NCI-H1105 treated with DMSO at 0.1 percent for 48 hours (cell line): ENCODE measurements at places on chromosomes 16 and 17.

DNA sequence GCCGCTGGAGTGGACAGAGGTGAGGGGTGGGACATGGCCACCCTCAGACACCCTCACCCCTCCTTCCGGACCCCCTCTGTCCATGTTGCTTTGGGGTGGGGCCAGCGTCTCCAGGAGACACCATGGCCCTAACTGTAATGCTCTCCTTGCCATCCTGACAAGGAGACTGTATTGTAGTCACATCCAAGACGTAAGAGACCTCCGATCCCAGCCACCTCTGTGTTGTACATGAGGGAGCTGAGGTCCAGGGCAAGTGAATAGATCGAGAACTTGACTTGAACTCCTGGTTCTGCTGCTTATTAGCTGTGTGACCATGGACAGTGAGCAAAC, 30.2 kb downstream of the POLR3E start:
- no peak for DNase-seq

GRCh38 chr16:19450186-19450585, 32.5 kb downstream of the TMC5 start:
- DNase-seq = no peak

- no peak for DNase-seq
These were observed 9.4 kb downstream of the MPP3 start for GRCh38 chr17:43823350-43824084.

GRCh38 chr17:66715745-66716156, 119.2 kb upstream of the CACNG5 start:
- peak; percentile 79 for DNase-seq

DNA sequence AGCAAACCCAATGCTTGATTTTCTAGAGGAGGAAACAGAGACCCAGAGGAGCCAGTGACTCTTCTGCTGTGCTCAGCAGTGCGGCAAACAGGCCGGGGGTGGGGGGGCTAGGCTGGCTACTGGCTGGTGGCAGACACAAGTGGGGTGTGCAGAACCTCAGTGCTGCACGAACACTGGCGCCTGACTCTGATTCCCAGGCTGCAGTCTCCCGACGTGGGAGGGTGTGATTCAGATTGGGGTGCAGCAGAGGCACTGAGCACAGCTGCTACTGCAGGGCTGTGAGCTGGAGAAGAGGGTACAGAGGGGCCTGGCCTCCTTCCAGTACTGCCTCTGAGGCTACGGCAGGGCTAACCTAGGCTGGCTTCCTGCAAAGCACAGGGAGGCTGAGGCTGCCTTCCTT, 8.1 kb downstream of the RPL19 start:
- no peak for DNase-seq

DNA sequence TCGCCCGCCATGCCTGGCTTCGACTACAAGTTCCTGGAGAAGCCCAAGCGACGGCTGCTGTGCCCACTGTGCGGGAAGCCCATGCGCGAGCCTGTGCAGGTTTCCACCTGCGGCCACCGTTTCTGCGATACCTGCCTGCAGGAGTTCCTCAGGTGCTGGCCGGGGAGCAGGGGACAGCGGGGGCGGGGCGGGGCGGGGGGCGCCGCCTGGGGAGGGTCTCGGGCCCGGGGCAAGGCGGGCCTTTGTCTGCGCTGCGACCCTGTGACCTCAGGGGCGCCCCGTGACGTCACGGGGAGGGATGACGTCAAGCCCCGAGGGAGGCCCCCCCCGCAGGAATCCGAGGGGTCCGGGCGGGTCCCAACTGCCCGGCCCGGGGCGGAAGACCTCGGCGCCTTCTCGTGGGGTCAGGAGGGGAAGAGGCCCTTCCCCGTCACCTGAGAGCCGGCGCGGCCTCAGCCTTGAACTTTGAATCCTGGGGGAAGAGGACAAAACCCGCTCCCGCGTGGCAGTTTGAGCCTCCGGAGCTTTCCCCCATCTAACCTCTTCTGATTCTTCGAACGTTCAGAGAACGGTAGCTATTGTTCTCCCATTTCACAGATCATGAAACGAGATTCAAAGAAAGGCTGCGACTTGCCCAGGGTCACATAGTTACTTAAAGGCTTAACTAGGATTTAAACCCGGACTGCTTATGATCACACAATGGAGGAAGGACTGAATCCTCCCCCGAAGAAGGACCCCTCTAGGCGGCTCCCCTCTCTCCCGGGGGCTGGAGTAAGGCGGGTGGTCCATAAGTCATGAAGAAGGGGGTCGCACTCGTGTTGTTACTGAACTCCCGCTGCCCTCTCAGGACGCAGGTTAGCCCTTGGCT, 527 bp downstream of the TRAF4 start:
- peak; percentile 8 for DNase-seq

GRCh38 chr16:53112015-53112414, 57.2 kb downstream of the CHD9 start:
- no peak for DNase-seq

DNA sequence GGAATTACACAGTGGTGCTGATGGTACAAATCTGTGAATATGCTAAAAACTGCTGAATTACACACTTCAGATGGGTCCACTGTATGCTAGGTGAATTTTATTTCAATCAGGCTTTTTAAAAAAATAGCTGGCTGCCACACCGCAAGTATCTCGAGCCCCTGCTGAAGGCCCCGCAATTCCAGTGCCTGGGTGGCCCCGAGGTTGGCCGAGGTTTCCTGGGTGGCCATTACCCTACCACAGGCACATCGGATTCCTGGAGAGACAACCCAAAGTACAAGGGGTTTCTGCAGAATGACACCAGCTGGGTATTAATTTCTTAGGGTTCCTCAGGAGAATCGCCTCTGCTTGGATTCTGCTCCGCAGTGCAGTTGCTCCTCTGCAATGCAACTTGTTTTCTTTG, 127.8 kb downstream of the C16orf95 start:
- DNase-seq = no peak

- no peak for DNase-seq
These were observed 100.3 kb downstream of the C16orf95 start for GRCh38 chr16:87216841-87217275.

- DNase-seq = peak; percentile 70
These were observed at the start of gene MARVELD3 for GRCh38 chr16:71626018-71626857. Gene MARVELD3 (plus strand): TSS chr16:71626184. CDS start chr16:71626230, 46 bp downstream.

DNA sequence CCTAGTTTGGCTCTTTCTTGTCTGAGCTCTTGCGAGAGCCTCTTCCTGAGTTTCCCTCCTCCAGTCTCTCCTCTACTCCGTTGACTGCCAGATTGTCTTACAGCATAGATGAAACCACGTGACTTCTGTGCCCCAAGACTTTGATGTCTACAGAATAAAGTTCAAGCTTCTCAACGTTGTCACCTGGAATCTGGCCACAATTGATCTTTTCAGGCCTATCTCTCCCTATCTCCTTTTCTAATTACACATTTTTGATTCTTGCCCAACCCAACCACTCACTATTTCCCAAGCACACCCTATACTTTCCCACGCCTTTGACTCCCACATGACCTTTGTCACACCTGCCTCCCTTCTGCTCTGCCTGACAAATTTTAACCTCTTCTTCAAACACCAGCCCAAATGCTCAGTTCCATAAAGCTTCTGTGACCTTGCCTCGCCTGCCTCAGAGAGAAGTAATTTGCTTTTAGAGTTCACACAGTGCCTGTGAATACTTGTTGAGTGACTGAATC, 52.4 kb upstream of the PMFBP1 start:
- no peak for DNase-seq

- peak; percentile 63 for DNase-seq
These were observed 780 bp upstream of the DCAKD start for GRCh38 chr17:45052052-45052772.

DNA sequence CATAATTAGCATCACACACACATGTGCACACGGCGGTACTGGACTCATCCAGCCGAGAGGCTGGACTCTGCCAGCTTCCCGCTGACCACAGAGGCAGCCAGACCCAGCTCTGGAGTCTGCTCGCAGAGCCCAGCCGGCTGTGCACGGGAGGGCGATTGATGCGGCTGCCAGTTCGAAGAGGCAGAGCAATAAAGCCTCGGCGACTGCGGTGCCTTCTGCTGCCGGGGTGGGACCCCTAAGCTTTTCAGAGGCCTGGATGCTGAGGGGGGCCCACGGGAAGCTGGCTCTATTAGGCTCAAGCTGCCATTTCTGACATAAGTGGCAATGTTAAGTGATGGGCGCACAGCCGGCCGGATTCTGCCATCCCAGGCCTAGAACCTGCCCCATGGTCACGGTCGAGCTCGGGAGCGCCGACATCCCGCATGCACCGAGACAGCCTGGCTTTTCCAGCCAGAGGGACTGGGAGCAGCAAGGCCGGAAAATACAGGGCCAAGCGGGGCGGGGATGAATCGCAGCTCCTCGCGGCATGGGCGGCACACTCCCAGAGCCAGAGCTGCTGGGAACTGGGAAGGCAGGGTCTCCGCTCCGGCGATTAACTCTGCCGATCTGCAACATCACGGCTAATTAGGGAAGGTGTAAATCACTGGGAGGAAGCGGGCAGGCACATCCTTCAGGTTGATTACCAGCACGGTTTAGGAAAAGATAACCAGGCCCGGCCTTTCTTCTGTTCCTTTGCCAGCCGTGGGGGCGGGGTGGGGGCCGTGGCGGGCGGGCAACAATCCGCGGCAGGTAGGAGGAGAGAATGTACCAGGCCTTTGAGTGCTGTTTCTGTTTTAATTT, 57.7 kb downstream of the TBC1D16 start:
- no peak for DNase-seq

DNA sequence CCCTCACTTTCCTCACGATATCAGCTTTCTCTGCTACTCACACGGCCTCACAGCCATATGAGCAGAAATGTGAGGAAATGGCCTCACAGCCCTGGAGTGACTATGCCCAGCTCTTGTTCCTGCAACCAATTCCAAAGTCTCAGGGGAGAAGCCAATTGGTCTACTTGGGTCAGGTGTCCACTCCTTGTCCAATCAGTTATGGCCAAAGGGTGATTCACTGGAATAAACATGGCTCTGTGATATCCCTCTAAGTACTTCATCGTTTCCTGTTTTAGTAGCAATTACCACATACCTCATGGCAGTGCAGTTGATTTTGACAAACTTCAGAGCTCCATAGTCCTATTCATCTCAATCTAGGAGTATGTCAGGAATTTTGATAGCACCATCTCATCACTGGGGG, 195.4 kb downstream of the KATNIP start:
- no peak for DNase-seq

DNA sequence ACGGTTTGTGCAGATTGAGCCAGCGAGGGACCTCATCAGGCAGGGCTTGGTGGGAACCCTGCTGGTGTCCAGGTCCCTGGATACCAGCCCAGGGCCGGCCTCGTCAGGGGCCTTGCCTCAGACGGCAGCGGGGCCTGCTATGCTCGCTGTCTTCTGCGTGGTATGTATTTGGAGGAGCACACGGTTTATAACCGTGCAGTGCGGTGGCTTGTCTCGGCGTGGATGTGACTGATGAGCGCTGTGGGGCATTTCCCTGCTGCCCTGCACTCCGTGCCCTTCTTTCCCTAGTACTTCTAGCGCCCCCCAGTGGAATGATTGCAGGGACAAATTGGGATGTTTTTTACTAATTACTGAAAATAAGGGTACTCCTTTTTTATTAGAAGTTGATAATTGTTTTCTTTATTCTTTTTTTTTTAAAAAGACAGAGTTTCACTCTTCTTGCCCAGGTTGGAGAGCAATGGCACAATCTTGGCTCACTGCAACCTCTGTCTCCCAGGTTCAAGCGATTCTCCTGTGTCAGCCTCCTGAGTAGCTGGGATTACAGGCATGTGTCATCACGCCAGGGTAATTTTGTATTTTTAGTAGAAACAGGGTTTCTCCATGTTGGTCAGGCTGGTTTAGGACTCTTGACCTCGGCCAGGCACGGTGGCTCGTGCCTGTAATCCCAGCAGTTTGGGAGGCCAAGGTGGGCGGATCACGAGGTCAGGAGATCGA, 15.3 kb downstream of the TBCD start:
- DNase-seq = no peak

DNA sequence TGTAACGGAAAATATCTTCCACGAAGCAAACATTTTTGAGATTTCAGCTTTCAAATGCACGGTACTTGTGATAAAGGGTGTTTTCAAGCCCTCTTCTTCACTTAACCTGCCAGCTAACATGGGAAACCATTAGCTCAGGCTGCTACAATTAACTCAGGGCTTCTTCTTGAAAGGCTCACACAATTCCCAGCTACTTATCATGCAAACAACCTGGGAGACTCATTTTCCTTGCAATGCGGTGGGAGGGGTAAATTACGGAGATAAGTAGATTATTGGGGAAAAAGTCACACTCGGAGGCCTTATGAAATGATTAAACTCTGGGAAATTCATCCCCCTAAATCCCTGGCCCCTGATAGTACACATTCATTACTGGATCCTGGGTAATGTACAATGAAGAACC, 266.4 kb downstream of the STX8 start:
- DNase-seq = no peak

DNA sequence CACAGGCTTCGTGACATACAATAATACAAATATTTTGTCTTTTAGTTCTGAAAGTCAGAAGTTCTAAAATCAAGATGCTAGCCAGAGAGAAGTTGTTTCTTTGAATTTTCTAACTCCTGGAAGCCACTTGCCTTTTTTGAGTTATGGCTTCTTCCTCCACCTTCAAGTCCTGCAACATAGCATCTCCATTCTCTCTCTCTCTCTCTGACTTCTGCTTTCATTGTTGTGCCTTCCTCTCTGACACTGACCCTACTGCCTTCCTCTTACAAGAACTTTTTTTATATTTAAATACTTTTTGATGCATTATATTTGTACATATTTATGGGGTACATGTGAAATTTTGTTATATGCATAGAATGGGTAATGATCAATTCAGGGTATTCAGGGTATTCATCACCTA, 205.9 kb downstream of the MAP2K6 start:
- no peak for DNase-seq

- no peak for DNase-seq
These were observed 58.9 kb upstream of the CIBAR2 start for GRCh38 chr16:85171004-85171758.

GRCh38 chr16:31267332-31268032, 7.7 kb downstream of the ITGAM start:
- DNase-seq = no peak

GRCh38 chr17:34254651-34255380, at the start of gene CCL2:
Gene CCL2 (plus strand): TSS chr17:34255285. CDS start chr17:34255350, 65 bp downstream.
- DNase-seq = peak; percentile 28

DNA sequence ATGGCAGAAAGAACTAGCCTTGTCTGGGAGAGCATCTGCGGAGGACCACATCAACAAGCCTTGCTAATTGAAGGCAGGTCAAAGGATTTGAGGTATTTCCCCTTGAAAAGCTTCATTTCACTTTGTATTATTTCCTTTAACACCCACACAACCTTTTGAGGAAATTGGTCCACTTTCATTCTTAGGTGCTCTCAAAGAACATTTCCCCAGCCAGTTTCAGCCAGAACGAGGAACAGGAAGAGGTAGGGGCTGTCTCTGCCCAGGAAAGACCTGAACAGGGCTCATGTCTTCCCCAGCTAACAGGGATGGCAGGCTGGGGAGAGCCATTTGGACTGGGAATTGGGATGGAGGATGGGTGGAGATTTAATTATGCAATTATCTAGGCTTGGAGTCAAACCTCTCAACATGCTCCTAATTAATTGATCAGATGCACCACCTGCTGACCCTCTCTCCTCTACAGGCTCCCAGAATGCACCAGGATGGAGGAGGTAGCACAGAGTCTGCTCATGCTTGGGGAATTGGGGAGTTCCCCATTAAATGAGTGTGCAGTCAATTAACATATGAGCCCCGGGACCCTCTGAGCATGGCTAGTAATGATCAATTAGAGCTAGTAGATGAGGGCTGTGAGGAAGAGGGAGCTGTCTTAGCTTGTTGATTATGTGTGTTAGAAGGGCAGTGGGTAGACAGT, 84.6 kb downstream of the GP2 start:
- peak; percentile 13 for DNase-seq
